Bone marrow (tissue), 2 donors: ENCODE measurements at places on chromosomes 1 and 21.
A peak's percentile ranks its signal among the peaks of the same experiment; 100 is the strongest.

- DNase-seq: no peak
Observed at GRCh38 chr21:46115441-46116188, 17.7 kb downstream of the COL6A2 start.

GRCh38 chr21:36747041-36747814, 48.3 kb downstream of the SIM2 start:
- no peak for DNase-seq

GRCh38 chr1:57316861-57317260, 107.0 kb downstream of the DAB1 start:
- no peak for DNase-seq

- DNase-seq: no peak
Observed at GRCh38 chr1:168455764-168456163, 88.0 kb downstream of the XCL2 start.

GRCh38 chr21:21767276-21767675, 769.1 kb downstream of the NCAM2 start:
- no peak for DNase-seq

- no peak for DNase-seq
Observed at GRCh38 chr1:247448107-247448791, 9.7 kb downstream of the OR2B11 start.

DNA sequence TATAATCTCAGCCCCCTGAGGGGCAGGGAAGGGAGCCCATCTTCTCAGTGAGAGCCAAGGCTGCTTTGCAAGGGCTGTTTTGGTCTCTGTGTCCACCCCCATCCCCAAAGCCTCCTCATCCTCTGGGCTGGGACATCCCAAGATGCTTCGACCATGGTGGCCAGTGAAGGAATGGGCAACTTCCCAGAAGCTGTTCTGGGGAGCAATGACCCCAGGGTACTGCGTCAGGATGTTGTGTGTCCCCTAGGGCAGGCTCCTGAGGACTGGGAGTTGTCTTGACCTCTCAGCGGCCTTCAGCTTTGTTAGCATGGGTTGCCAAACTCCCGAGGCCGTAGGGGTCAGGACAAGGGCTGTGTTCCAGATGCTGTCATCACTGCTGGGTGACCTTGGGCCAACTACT, 238.4 kb upstream of the POU3F1 start:
- DNase-seq: no peak

GRCh38 chr1:168148916-168149315, 12.2 kb upstream of the GPR161 start:
- peak; percentile 80 for DNase-seq

DNA sequence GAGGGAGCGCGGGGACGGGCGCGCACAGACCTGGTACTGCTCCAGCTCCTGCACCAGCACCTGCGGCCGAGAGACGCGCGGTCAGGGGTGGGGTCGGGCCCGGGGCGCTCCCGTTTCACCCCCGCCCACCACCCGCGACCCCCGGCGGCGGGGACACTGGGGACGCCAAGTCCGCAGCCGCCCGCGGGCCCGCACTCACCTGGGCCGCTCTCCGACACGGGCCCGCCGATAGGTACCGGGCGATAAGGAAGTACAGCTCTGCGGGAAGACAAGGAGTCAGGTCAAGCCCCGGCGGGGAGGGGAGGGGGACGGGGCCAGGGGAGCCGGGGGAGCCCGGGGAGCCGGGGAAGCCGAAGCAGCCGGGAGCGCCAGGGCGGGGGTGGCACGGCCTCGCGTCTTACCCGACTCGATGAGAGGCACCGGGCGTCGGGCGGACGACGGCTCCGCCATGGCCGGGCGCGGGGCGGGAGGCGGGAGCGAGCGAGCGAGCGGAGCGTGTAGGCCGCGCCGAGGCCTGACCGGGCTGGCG, 326 bp downstream of the BRWD1 start:
- no peak for DNase-seq

DNA sequence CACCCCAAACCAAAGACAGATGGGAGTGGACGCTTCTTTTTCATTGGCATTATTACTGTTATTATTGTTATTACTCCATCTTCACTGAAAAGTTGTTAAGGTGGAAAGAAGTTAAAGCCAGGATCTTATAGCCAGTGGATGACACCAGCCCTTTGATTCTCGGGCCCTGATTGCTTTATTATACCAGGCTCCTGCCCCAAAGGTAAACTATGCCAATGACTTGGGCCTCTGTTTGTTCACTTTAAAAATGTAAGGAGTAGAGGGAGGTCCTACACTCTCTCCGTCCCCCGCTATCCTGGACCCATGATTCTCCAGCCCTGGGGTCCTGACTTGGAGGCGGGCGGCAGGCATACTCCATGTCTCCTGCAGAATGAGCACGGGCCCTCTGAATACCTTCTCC, 106.8 kb downstream of the TOMM20 start:
- no peak for DNase-seq

DNA sequence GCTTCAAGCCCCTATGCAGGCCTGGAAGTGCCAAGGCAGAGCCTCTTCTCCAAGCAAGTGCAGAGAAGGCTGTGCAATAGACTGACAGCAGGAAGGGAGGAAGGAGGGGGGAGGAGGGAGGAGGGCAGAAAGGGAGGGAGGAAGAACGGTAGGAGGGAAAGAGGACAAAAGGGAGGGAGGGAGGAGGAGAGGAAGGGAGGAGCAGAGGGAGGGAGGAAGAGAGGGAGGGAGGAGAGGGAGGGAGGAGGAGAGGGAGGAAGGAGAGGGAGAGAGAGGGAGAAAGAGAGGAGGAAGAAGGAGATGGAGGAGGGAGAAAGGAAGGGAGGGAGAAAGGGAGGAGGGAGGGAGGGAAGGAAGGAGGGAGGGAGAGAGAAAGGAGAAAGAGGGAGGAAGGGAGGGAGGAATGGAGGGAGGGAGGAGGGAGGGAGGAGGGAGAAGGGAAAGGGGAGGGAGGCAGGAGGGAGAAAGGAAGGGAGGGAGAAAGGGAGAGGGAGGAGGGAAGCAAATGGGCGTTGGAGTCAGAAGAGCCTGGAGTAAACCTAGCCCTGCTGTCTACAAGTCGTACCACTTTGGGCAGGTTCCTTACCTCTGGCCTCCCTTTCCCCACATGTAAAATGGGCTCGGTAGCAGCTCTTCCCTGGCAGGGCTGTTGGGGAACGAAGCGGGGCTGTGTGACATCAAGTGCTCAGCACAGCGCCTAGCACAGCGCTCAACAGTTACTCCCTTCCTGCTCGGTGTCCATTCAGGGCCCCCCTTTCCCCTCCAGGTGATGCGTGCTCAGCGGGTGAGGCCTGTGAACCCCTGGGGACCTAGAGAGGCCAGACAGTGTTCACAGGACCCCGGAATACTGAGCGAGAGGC, 244.6 kb downstream of the NPHP4 start:
- DNase-seq: no peak

DNA sequence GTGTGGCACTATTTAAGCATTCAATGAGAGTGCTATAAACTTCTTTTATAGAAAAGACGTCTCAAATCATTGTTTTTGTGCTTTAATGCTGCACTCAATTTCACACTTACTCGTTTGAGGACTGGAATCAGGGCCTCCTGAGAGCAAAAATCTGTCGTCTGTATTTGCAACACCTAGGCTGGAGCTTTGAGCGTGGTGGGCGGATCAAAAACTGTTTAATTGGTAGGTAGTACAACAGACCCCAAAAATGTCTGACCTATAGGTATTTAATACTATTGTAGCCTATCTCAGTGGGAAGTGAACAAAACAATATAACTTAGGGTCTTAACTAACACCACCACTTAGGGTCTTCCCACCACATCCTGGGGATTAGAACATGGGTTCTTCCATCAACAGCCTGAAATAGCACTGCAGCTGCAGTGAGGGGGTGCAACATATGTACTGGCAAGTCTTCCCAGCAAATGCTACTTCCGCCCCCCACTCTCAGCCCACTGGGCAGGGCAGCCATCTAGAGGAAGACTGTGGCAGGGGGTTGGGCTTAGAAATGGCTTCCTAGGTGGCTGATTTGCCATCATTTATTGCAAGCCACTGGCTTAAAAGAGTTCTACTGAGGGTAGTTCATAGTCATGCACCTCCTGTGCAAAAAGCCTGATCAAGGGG, 48.3 kb downstream of the CD46 start:
- DNase-seq: no peak

GRCh38 chr21:45558044-45558721, 15.9 kb upstream of the SLC19A1 start:
- no peak for DNase-seq

GRCh38 chr1:181478306-181478705, 5.0 kb upstream of the CACNA1E start:
- no peak for DNase-seq

GRCh38 chr21:41932191-41932575, 21.6 kb downstream of the C2CD2 start:
- peak; percentile 79 for DNase-seq

DNA sequence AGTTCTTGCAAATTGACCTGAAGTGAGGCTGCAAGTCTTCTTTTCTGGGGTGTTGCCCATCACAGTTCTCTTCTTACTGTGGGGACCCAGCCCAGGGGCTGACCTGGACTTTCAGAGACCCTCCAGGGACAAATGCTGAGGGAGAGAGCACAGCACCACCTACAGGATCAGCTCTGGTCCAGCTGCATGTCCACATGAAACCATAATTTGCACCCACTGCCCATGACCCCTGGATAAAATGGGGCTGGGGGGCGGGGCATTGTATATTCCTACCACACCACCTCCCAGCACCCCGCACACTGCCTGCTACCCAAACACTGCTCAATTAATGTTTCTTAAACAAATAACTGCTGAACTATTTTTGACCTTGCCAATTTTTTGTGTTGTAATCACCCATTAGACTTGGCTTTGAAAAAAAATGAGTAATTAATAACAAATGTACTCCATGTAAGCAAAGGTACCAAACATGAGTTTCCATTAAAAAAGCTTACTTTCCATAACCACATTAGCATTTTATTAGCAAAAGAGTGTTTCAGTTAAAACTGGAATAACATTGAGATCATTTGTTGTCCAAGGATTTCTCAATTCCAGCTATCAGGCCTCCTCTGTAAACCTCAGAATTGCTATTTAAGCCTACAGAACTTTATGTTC, 168.0 kb upstream of the RAB4A start:
- no peak for DNase-seq

- DNase-seq: no peak
Observed at GRCh38 chr1:43831851-43832250, 101.8 kb upstream of the ARTN start.

DNA sequence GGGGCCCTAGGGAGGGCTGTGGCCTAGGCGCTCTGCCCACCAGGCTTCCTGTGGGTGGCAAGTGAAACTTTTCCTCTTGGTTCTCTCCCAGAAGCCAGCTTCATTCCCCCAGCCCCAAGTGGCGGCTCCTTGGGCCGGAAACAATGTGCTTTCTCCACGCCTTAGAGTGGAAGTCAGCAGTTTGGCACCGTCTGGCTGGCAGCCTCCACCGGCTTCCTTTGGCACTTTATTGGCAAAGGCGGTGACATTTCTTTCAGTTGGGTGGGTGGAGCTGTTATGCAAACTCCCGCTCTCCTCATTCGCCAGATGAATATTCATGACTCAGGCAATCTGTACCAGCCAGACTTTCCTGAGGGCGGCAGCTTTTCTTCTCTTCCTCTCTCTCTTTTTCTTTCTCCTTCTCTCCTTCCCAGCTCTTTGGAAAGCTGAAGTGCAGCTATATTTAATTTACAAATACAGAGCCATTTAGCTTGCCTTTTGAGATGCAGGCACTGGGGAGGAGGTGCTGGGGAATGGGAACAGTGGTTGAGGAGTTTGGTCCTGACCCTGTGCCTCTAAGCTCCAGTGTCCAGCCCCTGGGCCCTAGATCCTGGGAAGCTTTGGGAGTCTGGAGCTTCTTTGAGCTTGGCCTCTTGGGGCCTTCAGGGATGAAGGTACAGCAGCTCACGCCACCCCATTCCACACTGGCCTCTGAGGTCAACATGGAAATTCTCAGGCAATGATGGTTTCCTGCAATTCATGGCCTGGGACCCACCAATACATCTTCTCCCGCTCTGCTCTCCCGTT, 67.8 kb upstream of the POU3F1 start:
- DNase-seq: no peak

DNA sequence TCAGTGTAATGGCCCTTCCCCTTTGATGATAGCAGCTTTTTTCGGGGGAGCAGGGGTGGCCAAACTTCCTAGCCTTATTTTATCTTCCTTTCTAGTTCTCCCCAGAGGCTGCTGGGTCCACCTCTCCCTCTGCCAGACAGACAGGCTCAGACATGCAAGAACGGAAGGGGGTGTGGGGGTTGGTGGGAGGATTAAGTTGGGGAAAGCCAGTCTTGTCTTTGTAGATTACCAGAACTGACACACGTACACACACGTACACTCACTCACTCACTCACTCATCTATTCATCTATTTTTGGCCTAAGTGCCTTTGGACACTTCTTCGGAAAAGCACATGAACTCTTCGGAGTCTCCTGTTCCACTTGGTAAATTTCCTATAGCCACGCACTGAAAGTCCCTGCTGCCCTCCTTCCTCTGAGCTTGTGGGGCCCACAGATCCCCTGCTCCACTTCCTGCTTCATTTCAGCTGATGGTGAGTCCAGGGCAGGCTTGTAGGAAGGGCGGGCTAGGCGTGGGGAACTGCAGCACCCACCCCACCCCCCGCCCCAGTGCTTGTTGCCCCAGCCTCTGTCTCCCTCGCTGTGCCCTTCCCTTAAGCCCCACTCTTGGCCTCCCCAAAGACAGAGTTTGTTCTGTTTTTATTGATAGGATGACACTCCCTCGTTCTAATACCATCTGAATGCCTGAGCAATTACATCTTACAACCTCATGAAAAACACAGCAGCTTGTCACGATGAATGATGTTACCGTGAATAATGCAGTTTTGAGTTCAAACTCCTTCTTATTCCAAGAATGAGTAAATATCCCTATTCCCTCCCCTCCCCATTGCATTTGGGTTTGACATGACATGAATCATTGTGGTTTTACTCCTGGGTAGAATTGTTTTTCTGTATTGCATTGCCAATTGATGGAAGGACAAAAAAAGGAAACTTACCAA, 60.7 kb upstream of the ATP5PO start:
- peak; percentile 73 for DNase-seq

- DNase-seq: no peak
Observed at GRCh38 chr1:54583871-54584270, 35.8 kb downstream of the ACOT11 start.

- DNase-seq: no peak
Observed at GRCh38 chr1:26811708-26812107, 14.8 kb upstream of the ZDHHC18 start.

DNA sequence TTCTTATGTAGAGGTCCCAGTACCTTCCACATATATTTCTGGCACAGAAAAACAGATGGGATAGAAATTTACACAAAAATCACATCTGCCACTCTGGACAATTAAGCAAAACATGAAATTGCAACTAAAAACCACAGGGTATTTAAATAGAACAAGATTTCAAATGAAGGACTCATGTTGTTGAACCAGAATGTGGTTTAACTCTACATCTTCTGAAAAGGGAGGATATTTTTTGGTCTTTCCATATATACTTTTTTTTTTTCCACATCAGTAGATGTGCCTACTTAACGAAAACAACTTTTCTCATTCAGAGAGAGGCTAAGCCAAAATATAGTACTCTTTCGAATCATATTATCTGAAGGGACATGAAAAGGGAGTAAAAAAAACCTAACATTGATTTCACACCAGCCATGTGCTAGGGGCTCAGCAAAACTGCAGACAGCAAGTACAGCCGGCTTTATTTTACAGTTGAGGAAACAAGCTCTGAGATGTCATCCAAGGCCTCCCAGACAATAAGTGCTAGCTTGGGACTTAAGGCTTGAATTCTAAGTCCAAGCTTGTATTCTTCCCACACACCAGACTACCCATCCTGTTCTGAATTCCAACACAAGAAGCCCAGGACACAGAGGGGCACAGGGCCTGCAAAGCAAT, 208.9 kb downstream of the PBX1 start:
- no peak for DNase-seq

GRCh38 chr1:90347366-90347765, 352.5 kb downstream of the ZNF326 start:
- DNase-seq: no peak

GRCh38 chr1:52928015-52928404, 934 bp downstream of the SCP2 start:
- DNase-seq: no peak

- DNase-seq: no peak
Observed at GRCh38 chr1:5515501-5515900, 476.7 kb downstream of the NPHP4 start.
